ENCODE measurements at places on chromosomes 6 and 20. TPM values are rescaled to one million over a fixed set of nuclear protein-coding genes. Genes with fewer than 3 reads are reported as not detected.
A peak's percentile ranks its signal among the peaks of the same experiment; 100 is the strongest.

Gene DTD1
- polyA plus RNA-seq: 18.1 TPM

Gene GABBR1
- 41.0 TPM for polyA plus RNA-seq

DNA sequence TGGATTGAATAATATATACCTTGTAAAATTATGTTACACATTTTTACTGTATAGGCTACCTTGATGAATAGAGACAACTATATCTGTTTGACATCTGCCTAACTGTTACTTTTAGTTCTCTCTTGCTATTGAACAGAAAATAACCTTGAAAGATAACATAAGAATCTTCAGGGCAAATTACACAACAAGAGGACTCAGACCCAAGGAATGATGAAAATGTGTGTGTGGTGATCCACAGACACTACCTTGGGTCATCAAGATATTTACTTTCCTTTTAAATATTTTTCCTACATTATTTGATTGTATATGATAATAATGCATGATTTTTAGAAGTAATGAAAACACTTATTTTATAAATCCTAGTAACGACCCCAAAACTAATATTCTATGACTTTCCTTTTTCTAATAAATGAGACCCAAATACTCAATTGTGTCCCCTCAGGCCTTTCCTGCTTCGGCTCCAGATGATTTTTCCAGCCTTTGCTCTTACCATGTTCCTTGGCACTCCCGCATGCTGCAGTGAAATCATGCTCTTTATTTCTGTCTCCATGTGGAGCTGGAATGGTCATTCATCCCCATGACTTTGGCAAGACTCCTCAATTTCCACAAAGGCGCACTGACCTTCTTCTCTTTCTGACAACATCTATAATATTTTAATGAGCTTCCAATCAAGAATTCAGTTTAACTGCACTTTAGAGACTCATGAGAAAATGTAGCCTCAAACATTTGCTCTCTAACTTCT lies 187.6 kb downstream of the EPM2A start:
- DNase-seq: peak; percentile 72

DNA sequence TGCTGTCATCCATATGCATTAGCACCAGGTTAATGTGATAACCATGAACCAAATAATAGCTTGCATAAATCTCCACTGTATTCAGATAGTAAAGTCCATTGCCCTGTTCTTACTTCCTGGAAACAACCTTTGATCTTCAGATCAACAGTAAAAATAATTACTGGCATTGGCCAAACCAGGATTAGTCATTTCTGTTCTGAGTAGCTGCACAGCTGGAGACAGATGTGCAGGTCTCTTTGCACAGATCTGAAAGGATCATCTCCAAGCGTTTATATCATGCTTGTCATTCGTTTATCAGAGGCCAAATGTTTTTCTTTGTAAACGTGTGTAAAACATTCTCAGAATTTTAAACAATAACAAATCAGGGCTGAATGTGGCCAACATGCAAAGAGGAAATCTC lies 134.4 kb upstream of the HMGCLL1 start:
- DNase-seq: peak; percentile 36

Gene PRKN
- 3.9 TPM for polyA plus RNA-seq

Gene ALDH8A1
- polyA plus RNA-seq: 0.63 TPM

Gene RAET1E
- polyA plus RNA-seq: 0.64 TPM

Gene ZNF334
- 20.8 TPM for polyA plus RNA-seq

Gene SRMS
- not detected for polyA plus RNA-seq

GRCh38 chr6:3518356-3519190 lies 61.7 kb upstream of the SLC22A23 start:
- no peak for DNase-seq

Gene NAA20
- 61.5 TPM for polyA plus RNA-seq

DNA sequence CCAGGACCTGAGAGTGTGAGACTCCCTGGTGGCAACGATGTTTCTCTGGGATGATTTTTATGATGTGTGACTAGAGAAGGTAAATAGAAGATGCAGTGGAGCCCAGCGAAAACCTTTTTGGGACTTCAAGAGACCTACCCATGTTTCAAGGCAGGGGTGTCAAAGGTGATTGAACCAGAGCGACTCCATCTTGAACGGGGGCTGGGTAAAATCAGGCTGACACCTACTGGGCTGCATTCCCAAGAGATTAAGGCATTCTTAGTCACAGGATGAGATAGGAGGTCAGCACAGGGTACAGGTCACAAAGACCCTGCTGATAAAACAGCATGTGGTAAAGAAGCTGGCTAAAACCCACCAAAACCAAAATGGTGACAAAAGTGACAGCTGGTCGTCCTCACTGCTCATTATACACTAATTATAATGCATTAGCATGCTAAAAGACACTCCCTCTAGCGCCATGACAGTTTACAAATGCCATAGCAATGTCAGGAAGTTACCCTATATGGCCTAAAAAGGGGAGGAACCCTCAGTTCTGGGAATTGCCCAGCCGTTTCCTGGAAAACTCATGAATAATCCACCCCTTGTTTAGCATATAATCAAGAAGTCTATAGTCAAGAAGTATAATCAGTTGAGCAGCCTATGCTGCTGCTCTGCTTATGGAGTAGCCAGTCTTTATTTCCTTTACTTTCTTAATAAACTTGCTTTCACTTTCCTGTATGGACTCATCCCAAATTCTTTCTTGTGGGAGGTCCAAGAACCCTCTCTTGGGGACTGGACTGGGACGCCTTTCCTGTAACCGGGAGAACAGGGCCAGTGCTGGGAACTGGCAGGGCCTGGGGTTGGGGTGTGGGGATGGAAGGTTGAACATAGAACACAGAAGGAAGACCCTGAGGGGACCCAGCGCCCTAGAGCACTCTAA lies 526.4 kb downstream of the QKI start:
- DNase-seq: no peak

Gene RIPOR2
- 30.5 TPM for polyA plus RNA-seq

Gene CDKN1A
- polyA plus RNA-seq: 117 TPM

Gene EFCAB8
- polyA plus RNA-seq: 0.24 TPM

DNA sequence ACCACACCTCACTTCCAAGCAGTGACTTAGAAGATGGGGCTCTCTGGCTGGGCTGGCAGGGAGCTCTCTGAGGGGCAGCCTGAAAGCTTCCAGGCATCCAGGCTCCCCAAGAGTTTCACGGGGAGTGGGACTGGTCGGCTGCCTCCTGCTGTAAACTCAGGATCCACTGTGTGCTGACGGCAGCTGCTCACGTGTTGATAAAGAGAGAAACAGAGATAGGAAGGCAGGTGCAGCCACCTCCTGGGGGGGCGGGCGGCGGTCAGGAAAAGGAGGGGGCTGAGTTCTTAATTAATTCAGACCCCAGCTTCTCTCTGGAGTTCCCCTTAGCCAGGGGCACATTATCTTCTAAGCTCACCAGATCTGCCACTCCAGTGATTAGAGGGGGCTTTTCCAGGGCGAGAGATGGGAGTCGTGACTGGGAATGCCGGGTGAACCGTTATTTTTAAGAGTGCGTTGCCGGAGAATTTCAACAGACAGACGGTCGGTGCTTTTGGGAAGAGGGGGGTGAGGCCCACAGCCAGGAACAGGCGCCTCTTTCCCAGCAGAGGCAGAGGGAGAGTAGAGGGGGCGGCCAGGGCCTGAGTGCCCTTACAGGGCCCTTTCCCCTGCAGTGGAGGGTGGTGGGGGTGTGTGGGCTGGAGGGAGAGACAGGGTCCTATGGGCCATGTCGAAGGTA lies 70.9 kb downstream of the CD40 start:
- DNase-seq: no peak

Gene NKX2-2
- 0.07 TPM for polyA plus RNA-seq

- DNase-seq: no peak
These were observed 32.1 kb downstream of the NHLRC1 start for GRCh38 chr6:18090349-18090786.

GRCh38 chr6:152099446-152100182 lies 292.1 kb downstream of the ESR1 start:
- DNase-seq: no peak

Gene TFAP2D
- polyA plus RNA-seq: not detected

Gene TBX18
- polyA plus RNA-seq: 22.8 TPM

Gene SLC35F1
- 1.8 TPM for polyA plus RNA-seq

DNA sequence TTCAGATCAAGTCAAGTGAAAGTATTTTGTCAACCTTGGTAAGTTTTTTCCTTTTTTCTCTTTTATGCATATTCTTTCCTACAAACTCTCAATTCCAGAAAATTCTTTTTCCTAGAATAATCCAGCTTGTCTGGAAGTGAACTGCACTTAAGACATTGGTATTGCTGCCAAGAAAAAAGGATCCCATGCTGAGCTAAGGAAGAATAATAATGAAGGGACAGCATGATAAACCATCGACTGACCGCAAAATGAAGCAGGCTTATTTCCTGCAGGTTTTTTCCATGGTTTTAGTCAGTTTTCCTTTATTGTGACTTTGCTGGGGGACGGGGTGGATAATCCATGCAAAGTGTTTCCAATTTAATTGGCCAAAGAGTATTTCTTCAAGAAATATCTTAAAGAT lies 857.6 kb upstream of the SLC35B3 start:
- DNase-seq: no peak

GRCh38 chr6:134627707-134628106 lies 309.8 kb upstream of the SGK1 start:
- no peak for DNase-seq

GRCh38 chr6:8705435-8706020 lies 270.2 kb upstream of the SLC35B3 start:
- no peak for DNase-seq

Data from muscle of arm (tissue), 14 donors.